Dorsolateral prefrontal cortex (tissue), 122 donors: ENCODE measurements at places on chromosomes 2 and 18.

GRCh38 chr2:20072436-20073158 is 21.2 kb upstream of the LAPTM4A start:
- no peak for DNase-seq

- DNase-seq, result no peak
These were observed 477.8 kb downstream of the CDH2 start for GRCh38 chr18:27699137-27699536.

DNA sequence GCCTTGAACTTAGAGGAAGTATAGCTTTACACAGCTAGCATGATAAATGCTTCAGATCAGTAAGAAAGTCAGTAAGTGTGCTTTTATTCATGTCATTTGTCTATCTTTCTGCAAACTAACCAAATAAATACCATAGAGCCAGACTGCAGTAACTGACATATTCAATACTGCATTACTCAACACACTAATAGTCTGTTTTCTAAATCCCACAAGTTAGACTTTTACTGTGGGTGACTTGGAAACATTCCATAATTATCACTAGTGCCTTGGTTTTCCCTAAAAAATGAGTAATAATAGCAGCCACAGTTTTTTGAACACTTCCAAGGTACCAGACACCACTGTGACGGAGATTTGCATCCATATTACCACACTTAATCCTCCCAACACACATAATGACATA is 33.0 kb downstream of the ACVR1 start:
- no peak for DNase-seq

GRCh38 chr2:130373808-130374365 is 18.0 kb downstream of the PTPN18 start:
- no peak for DNase-seq

DNA sequence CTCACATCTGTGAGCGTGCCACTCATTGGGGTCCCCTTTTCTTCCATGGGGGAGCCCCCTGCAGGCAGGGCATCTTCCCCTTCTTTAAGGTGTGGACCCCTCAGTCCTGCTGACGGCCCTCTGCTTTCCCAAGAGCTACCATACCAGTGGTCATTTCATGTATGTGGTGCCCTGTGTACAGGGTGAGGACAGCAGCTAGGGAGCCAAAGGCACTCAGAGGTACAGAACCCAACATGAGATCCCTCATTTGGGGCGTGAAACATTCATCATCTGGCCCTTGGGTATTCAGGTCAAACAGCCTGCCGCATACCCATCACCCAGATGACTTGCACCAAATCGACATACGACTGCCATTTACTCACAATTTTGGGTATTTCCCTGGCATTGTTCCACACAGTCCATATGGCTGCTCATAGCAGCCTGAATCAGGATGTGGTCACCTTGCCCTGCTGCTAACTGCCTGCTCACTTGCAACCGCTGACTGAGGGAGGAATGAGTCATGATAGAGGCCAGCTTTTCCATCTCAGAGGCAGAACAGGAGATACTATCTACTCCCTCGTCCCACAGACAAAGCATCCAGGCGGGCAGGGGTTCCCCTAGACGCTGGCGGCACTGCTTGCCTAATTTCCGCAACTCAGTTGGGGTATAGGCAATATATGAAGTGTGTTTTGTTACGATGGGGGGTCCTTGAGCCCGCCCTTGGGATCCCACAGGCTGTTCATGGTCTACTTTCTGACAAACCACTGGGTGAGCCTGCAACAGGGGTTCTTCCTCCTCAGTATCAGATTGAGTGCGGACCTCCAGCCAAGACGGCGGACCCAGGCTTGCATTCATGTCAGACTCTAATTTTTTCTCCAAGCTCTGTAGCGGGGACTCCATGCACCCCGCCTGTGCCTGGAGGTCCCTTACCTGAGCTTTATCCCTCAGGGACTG is 228.6 kb downstream of the SATB2 start:
- no peak for DNase-seq

DNA sequence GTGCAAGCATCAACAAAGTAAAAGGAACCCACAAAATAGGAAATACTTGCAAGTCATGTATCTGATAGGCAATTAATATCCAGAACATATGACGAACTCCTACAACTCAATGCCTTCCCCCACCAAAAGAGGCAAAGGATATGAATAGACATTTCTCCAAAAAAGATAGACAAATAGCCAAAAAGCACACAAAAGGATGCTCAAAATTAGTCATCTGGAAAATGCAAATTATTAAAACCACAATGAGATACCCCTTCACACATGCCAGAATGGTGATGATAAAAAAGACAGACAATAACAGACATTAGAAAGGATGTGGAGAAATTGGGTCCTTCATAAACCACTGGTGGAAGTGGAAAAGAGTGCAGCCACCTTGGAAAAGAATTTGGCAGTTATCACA is 76.4 kb downstream of the RIF1 start:
- no peak for DNase-seq

GRCh38 chr2:157307021-157307420 is 18.6 kb downstream of the ERMN start:
- DNase-seq, result no peak

- DNase-seq, result peak; percentile 8
These were observed 31.9 kb upstream of the GPC1 start for GRCh38 chr2:240403396-240404104.

DNA sequence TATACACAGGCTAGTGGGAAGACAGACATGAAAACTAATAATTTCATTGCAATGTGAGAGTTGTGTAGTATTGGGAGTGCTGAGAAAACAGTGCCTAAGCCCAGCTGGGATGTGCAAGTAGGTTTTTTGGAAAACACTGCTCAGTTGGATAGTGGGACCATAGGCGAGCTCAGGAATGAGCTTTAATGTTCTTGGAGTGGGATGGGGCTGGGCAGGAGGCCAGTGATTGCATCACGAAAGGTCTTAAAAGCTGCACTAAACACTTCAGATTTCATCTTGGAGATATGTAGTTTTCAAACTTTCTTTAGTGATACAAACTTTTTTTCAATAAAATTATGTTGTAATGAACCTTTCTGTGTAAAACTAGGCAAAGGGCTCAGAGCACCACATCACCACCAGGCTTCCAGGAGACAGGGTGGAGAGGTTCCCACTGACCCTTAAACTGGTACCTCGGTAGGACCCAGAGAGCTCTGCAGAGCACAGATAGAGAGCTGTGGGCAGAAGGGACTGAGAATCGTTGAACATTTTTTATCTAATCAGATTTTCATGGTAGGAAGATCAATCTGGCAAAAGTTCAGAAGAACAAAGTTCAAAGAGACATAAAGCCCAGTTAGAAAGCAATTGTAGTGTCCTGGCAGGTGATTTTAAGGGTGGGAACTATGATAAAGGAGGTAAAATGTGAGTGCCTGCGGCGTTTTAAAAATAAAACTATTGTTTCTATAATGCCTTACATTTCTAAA is 176.2 kb downstream of the TRABD2A start:
- no peak for DNase-seq

GRCh38 chr2:210445116-210445707 is 31.3 kb downstream of the LANCL1 start:
- DNase-seq, result no peak

GRCh38 chr2:220143336-220143735 is 515.9 kb downstream of the SLC4A3 start:
- DNase-seq, result no peak

GRCh38 chr2:63050334-63051041 is at the start of gene OTX1:
Gene OTX1, plus strand, starts transcription at chr2:63050830. Its CDS starts 2,161 bp downstream, at chr2:63052991.
- DNase-seq, result no peak

DNA sequence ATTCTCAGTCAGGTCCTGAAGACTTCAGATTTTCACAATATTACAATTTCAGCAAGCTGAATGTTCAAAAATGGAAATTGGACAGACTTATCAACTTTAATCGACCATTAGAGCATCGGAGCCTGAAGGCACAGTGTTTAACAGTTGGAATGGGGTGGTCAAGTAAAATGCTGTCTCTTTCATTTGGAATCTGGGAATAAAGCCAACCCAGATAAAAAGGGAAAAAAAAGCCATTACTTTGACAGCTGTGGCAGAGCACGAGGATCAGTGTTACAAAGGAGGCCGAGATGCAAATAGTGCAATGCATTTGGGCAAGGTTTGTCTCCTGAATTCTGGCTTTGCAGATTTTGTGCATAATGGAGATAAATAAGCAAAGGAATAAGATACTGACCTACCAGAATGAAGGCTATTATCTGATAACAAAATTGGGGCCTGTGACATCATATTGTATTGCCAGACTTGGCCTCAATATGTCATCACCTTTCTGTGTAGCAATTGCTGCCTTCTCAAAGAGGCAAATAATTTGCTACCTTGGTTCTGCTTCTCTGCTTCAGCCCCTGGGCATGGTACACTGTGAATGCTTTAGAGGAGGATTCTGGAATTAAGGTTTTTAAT is 277.5 kb upstream of the KLHL29 start:
- DNase-seq, result no peak

GRCh38 chr2:174673440-174673839 is 75.8 kb upstream of the WIPF1 start:
- DNase-seq, result no peak

DNA sequence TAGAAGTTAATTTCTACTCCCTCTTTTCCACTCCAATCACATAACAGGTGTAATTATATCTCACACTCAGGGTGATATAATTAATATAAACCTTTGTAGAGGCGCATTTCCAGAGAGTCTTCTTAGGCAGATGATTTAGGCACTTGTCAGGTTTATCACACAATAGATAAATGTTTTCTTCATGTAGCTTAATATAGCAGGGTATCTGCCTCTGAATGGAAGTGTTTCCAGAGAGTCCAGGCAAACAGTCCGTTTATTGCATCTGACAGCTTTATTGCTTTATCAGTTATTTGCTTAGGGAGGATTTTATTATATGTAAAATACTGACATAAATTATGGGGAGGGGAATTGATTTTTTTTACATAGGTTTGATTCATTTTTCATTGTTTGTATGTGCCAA is 766.3 kb downstream of the SLC4A3 start:
- no peak for DNase-seq

DNA sequence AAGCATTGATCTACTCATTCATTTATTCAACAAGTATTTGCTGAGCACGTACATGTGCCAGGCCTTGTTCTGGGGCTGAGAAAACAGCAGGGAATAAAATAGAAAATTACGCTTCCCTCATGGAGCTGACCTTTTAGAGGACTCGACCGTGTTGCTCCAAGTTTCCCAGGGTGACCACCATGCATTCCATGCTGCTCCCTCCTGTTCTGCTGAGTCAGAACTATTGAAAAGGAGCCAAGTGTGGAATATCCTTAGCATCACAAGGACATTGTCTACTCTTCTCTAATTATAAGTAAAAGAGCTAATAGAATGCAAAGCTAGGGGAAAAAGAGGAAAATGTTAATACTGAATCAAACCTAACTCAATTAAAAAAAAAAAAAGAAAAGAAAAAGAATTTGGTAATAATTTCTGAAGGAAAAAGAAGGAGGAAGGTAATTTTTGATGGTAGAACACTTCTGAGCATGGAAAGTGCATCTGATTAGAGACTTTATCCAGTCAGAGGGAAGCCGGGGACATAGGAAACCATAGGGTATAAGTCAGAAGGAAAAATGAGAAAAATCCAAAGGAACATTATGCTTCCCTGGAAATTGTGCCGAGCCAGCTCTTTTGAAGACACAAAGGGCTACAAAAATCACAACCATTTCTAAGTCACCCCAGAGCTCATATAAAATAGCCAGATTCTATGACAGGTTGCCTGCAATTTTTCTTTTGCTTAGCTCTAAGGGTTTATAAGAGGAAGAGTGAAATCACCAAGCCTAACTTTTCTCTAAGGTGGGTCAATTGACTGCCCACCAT is 339.4 kb downstream of the RND3 start:
- no peak for DNase-seq

DNA sequence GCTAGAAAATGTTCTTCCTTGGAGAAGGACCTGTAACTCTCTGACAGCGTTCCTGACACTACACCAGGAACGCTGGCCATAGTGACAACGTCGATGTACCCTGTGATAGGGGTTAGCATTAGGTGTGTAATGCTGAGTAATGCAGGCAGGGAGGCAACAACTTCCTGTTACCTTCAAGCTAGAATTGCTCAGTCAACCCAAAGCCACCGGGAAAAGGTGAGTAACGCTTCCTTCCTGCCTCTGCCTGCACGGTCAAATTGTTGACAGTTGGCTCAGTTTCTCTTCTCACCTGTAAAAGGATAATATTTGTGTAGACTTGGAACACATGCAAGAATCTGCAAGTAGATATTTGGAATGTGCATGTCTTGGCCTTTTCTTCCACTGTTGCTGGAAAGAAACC is 12.7 kb downstream of the FAM110C start:
- no peak for DNase-seq

- no peak for DNase-seq
These were observed 33.6 kb upstream of the RPL31 start for GRCh38 chr2:100968146-100969145.

DNA sequence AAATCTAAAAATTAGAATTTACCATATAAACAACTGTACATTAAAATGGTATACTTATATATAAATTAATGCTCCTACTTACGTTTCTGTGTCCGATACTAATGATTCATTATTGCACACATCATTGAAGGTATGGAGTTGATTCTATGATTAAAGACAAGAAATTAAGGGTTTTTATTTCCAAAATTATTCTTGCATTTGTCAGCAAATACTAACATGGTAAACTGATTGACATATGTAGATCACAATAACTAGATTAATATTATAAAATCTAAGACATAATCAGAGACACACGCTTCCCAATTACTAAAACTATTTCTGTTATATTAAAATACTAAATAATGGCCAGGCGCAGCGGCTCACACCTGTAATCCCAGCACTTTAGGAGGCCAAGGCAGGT is 92.6 kb downstream of the USP34 start:
- no peak for DNase-seq

GRCh38 chr2:55014962-55015939 is 35.0 kb downstream of the RTN4 start:
- no peak for DNase-seq

DNA sequence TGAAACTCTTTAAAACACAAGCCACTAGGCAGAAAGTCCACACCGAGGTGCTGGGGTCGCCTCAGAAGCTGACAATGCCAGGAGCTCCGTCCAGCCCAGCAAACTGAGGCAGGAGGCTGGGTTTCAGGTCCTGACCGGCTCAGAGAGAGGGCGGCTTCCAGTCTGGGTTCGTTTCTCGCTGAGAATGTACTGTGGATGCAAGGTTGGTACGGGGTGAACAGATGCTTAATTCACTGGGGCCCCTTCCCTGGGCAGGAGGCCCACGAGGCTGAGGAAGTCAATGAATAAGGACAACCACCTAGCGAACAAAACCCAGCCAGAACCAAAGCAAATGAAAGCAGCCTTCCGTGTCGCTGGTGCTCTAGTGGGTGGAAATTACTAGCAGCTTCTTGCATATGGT is 142.0 kb downstream of the RTP5 start:
- DNase-seq, result no peak
